NCI-H748 treated with DMSO at 0.1 percent for 48 hours (cell line): ENCODE measurements at places on chromosomes 16 and 17.

DNA sequence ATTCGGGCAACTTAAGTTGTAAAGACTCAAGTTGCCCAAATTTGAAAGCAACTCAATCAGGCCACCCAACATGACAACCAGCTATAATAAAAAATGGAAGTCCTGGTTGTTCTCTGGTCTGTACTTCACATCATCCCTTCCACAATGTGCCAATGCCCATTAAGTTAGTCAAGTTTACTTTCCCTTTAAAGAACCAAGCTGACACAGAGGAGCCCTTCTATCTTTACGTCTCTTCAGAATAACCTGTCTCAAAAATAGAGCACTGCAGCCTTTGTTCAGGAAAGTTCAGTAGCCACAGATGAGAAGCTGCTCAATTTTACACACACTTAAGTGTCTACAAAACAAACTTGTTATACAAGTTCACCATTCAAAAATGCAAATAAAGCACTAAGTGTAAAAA is 75.1 kb upstream of the C17orf78 start:
- no peak for DNase-seq

- DNase-seq, result no peak
These were observed 52.5 kb downstream of the CNOT1 start for GRCh38 chr16:58577141-58577540.

DNA sequence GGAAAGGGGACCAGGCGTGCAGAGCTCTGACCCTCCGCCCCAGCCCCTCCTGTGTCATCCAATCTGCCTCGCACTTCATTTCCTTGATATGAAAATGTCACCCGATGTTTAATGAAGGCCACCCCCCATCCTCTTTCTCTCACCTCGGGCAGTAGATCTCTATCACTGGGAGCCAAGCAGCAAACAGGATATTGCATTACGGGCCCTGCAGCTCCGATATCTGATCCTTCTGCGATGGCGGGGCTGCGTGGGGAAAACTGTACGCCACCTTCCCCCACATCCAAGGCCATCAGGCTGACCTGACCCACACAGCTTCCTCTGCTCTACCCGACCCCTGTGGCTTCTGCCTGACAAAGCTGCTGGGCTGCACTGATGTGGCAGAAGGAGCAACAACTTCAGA is 74.9 kb downstream of the DYNLRB2 start:
- DNase-seq, result no peak

DNA sequence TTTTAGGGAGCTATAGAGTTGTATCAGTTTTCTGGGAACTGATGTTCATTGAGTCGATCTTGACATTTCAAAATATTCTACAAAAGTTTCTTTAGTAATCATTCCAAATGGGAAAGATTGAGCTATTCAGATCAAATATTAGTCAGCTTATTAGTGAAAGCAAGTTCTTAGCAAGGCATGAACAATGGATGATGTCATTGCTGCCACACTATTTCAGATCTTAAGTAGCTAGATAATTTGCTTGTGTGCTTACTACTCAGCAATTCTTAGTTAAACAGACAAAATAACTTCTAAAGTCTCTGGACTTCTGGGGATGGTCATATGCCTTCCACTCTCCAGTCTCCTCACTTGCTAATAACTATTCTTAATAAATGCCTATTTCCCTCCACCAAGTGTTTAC is 69.0 kb upstream of the CDH8 start:
- no peak for DNase-seq
